ENCODE measurements at places on chromosomes 7 and 10.

DNA sequence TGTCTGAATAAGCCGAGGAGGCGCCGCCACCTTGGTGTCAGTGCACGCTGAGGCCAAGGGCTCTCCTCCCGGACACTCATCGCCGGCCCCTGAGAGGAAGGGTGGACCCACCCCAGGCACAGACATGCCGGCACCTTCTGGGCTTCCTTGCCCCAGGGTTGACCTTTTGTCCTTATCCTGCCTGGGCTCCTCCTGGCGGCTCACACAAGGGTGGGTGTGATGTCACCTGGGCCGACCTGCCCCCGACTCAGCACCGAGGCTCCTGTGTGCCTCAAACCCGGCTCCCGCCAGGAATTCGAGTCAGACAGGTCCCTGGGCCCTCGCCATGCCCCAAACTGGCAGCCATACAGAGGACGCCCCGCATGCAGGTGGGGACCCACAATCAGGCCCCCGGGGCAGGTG, 17.7 kb upstream of the CFAP46 start:
- DNase-seq = no peak

GRCh38 chr10:98326621-98327027, 58.6 kb upstream of the LOXL4 start:
- DNase-seq = no peak

DNA sequence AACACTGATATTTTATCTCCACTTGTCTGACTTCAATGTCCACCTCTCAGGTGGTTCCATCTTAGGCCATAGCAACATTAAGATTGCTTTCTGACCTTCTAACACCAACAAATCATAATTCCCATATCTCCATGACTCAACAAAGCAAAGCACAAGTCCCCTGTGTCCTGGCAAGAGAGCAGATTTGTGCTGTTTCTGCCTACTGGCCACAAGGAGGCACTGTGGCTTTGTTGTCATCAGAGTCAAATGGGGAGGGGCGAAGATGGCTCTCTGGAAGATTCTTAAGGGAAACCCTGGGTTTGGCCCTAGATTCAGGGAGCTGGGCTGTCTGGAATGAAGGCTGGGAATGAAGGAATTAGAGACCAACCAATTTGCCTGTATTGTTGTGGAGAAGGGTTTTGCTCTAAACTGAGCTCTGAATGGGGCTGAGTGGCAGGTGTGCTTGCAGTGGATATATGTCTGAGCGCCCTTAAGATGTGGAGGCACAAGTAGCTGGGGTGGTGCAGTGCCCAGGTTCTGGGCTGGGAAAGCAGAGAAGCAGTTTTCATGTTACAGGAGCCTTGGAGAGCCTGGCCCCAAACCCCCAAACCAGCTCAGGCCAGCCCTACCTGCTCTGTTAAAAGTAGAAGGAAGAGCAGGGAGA, 154.8 kb upstream of the PRSS58 start:
- no peak for DNase-seq

DNA sequence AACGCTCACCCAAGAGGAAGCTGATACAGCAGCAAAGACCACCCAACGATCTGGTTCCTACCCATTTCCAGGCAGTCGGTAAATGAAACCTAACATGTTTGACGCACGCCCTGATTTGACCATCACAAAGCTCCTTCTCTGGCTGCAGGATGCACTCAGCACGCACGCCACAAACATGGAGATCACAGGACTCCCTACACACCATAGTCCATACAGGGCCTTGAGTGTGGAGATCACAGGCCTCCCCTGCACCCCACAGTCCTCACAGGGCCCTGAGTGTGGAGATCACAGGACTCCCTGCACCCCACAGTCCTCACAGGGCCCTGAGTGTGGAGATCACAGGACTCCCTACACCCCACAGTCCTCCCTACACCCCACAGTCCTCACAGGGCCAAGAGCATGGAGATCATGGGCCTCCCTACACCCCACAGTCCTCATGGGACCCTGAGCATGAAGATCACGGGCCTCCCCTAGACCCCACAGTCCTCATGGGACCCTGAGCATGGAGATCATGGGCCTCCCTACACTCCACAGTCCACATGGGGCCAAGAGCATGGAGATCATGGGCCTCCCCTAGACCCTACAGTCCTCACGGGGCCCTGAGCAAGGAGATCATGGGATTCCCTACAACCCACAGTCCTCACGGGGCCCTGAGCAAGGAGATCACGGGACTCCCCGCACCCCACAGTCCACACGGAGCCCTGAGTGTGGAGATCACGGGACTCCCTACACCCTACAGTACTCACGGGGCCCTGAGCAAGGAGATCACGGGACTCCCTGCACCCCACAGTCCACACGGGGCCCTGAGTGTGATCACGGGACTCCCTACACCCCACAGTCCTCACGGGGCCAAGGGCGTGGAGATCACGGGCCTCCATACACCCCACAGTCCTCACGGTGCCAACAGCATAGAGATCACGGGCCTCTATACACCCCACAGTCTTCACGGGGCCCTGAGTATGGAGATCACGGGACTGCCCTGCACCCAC, 409.2 kb downstream of the DNAJB6 start:
- no peak for DNase-seq

GRCh38 chr10:50850578-50851230, 34.7 kb downstream of the A1CF start:
- no peak for DNase-seq

DNA sequence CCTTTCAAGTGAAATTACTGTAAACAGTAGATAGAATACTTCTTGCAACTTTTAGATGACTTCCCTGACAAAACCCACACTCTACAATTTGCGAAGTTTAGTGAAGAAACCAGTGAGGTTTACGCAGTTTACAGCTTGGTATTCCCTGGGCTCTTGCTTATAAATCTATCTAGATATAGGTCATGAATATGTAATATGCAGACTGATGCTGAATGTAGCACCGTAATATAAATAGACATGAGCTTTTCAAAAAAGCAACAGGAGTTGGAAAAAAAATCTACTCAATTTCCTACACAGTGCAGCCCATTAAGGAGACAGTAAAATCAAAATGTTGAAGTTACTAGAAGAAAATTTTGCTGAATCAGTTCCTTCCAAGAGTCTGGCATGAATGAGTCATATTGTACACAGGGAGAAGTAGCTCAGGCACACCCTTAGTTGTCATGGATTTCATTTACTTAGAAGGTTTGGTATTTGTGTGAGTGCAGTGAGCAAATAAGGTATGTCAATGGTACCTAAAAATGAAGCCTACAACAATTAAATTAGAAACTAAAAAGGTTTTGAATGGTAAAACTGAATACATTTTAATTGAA, 67.7 kb upstream of the NEUROD6 start:
- no peak for DNase-seq

- DNase-seq = no peak
Observed at GRCh38 chr7:52352013-52352981, 683.1 kb upstream of the POM121L12 start.

DNA sequence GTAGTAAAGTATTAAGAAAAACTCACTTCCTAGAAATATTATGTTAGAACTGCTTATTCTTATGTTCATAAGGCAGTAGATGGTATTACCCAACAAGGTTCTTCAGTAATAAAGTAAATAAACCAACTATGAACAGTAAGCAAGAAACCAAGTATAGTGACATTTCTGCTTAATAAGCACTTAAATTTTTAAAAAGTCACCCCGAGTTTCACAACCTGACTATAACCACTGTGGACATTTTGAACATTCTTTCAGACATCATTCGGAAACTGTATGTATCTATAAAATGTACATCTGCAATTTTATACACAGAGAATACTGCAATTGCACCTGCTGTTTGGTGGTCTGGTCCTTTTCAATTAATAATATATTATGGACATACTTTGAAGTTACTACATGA, 1073.6 kb downstream of the XPNPEP1 start:
- DNase-seq = no peak

DNA sequence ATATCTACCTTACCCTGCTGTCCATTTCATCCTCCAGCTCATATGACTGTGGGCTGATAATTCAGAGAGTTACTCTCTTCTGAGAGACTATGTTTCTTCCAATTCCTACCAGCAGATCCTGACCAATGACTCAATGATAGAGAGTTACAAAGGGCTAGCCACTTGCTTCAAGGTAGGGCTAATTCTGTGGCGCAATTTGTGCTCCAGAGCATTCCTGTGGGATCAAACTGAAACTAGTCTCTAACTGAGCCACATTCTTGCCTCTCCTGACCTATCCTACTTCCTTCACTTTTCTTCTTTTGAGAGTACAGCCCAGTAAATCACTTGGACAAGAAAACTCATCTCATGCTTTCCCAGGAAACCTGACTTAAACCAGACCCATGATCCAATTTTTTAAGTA, 17.9 kb upstream of the ASZ1 start:
- no peak for DNase-seq

DNA sequence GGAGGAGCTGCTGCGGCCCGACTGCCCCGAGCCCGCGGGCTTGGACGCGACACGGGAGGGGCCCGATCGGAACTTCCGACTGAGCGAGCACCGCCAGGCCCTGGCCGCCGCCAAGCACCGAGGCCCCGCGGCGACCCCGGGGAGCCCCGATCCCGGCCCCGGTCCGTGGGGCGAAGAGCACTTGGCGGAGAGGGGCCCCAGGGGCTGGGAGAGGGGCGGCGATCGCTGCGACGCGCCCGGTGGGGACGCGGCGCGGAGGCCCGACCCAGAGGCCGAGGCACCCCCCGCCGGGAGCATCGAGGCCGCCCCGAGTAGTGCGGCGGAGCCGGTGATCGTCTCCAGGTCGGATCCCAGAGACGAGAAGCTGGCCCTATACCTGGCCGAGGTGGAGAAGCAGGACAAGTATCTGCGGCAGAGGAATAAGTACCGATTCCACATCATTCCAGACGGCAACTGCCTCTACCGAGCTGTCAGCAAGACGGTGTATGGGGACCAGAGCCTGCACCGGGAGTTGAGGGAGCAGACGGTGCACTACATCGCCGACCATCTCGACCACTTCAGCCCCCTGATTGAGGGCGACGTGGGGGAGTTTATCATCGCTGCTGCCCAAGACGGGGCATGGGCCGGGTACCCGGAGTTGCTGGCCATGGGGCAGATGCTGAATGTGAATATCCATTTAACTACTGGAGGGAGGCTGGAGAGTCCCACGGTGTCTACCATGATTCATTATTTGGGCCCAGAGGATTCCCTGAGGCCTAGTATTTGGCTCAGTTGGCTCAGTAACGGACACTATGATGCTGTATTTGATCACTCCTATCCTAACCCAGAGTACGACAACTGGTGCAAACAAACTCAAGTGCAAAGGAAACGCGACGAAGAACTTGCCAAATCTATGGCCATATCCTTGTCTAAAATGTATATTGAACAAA, 1.4 kb downstream of the OTUD1 start:
- DNase-seq = no peak

DNA sequence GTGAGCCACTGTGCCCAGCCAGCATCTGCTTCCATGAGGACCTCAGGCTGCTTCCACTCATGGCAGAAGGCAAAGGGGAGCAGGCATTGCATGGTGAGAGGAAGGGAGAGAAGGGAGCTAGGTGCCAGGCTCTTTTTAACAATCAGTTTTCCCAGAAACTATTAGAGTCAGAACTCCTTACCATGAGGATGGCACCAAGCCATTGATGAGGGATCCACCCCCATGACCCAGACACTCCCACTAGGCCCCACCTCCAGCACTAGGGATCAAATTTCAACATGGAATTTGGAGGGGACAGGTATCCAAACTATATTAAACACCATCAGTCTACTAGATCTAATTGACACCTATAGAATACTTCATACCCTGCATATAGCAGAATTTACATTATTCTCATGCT, 14.2 kb upstream of the MCM10 start:
- DNase-seq = no peak

GRCh38 chr10:51832652-51833383, 133.4 kb upstream of the CSTF2T start:
- DNase-seq = no peak

- no peak for DNase-seq
Observed at GRCh38 chr10:11276449-11276990, 258.8 kb downstream of the CELF2 start.

- DNase-seq = no peak
Observed at GRCh38 chr10:132521466-132522102, 16.0 kb upstream of the INPP5A start.

- DNase-seq = no peak
Observed at GRCh38 chr10:16770670-16771069, 46.6 kb downstream of the RSU1 start.

DNA sequence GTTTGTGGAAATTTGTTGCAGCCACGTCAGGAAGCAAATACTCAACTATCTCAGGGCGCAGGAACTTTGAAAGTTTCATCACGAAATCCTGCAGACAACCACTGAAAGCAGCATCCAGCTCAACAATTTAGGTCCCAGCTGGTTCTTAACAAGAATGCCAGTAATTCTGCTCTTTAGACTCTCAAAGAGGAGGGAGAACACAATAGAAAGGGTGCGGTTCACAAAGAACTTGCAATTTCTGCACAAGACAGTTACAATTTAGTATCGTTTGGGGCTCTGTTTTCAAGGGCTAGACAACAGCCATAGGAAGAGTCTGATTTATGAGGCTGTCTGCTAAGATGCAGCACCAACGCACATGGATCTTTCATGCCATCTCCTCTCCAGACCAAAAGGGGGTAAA, 223.1 kb downstream of the FGFR2 start:
- DNase-seq = no peak

GRCh38 chr10:125146791-125147579, 13.4 kb downstream of the CTBP2 start:
- DNase-seq = no peak

DNA sequence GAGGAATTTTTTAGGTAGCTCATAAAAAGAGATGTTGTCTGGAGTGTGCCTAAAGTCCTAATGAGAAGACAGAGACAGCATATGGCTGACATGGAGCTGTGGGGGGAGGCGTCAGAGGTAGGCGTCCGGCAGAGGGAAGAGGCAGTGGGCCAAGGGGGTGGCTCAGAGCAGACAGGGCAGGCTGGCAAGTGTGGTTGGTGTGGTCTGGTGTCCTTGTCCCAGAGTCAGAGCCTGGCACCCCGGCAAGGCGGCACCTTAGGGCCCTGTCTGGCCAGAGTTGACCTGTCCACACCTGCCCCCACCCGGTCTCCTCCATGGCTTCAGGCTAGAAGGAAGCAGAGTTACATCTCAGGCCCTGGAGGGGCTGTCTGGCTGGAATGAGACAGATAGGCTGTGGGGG, 220.3 kb upstream of the ZNF32 start:
- DNase-seq = no peak

- DNase-seq = no peak
Observed at GRCh38 chr7:49088017-49088416, 163.7 kb downstream of the CDC14C start.

- DNase-seq = no peak
Observed at GRCh38 chr10:60894786-60895185, 49.2 kb downstream of the RHOBTB1 start.
